Neuronal stem cell (in vitro differentiated cells): ENCODE measurements at places on chromosomes 5 and 9.

GRCh38 chr5:122500245-122501088 lies 188.4 kb downstream of the SNCAIP start:
- DNase-seq, result peak; percentile 57

DNA sequence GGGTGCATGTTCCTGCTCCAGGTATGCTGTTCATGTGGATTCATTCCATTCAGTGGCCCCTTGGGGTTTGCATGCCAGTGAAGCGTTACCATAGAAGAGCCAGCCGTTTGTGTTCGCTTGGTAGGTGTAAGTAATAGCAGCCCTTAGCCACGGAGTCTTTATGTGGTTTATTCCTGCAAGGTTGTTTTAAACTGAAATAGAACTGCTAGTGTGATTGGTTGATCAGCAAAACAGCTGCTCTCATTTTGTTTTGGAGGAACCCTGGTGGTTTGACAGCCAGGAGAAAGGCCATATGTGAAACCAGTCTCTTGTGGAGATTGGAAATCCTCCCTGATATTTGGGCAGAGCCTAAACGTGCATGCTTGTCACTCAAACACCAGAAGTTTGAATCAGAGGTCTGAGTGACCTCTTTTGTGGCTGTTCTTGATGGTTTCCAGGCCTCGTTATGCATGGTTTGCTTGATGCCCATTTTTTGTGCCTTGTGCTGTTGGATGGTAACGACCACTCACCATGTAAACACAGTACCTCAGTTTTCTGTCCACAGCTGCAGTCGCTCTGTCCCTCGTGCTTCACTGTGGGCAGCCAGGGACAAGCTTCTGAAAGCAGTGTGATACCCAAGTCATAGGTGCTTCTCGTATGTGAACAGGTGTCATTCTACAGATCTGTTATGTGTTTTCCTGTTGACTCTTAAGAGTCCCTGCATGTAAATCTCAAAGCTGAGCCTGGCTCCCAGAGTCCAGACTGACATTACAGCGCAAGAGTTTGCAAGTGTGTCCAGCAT lies 58.3 kb upstream of the NXNL2 start:
- no peak for DNase-seq

- no peak for DNase-seq
Observed at GRCh38 chr5:42490831-42491230, 67.6 kb downstream of the GHR start.

GRCh38 chr5:99019812-99020697 lies 91.2 kb upstream of the CHD1 start:
- no peak for DNase-seq

GRCh38 chr9:106798016-106798799 lies 64.8 kb upstream of the ZNF462 start:
- DNase-seq, result no peak

- no peak for DNase-seq
Observed at GRCh38 chr9:69036309-69036708, 757 bp downstream of the FXN start.

DNA sequence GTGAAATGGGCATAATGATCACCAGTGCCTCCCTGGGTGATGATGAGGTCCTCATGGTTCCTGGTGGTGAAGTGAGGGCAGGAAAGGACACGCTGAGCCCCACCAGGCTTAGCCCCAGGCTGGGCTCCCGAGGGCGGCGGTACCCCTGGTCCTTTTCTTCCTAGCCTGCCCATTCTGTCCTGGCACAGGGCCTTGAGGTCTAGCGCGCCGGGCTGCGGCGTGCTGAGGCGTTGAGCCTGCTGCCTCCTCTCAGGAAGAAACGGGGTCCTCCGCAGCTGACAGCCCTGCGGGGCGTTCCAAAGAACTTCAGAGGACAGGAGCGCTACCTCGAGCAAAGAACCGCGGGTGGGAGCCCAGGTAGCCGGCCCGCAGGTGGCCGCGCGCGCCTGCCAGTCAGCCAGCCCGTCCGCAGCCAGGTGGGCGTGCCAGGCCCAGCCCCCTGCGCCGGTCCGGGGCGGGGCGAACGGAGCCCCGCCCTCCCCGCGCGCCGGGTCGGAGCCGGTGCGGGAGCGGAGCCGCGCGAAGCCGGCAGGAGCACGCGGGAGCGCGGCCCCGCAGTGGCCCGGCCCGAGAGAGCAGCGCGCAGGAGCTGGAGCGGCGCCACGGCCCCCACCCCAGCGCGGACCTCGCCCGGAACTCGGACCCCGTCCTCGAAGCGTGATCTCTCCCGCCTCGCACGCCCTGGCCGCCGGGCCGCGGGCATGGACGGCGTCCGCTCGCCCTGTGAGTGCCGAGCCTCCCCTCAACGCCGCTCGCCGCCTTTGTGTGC lies at the start of gene WNK2:
Gene WNK2, plus strand, starts transcription at position 477 of the 769 bp plus-strand sequence. CDS start 791 bp downstream, outside the sequence.
- peak; percentile 50 for DNase-seq
